Activated CD8-positive, alpha-beta memory T cell treated with anti-CD3 and anti-CD28 coated beads for 36 hours (primary cell): ENCODE measurements at places on chromosomes 12 and 14. TPM values are rescaled to one million over a fixed set of nuclear protein-coding genes. Genes with fewer than 3 reads are reported as not detected.

The PRIMA1 gene
- total RNA-seq, result not detected

The BCL11B gene
- total RNA-seq, result 32.1 TPM

The CPM gene
- total RNA-seq, result 1.8 TPM

The SDS gene
- total RNA-seq, result not detected

The BIN2 gene
- 42.8 TPM for total RNA-seq

The SLC7A8 gene
- total RNA-seq, result 0.40 TPM

The ARHGEF25 gene
- 1.6 TPM for total RNA-seq

The RBM23 gene
- total RNA-seq, result 69.7 TPM

The SMCO2 gene
- total RNA-seq, result not detected

The ACVRL1 gene
- not detected for total RNA-seq

The ARHGEF40 gene
- 0.48 TPM for total RNA-seq

The HVCN1 gene
- 30.8 TPM for total RNA-seq

The RIMBP2 gene
- not detected for total RNA-seq

The SLC5A8 gene
- not detected for total RNA-seq

The C1S gene
- 1.0 TPM for total RNA-seq

The DPF3 gene
- total RNA-seq, result 1.2 TPM

The SLCO1B3 gene
- total RNA-seq, result not detected

The FLVCR2 gene
- 5.0 TPM for total RNA-seq
